Astrocyte (in vitro differentiated cells and primary cell): ENCODE measurements at places on chromosomes 3 and 15.

- no peaks in the 10 kb centered on the region for H3K27me3 ChIP-seq
- peaks cover 6% of the 10 kb centered on the region for H3K4me1 ChIP-seq
- no peak overlapping the region for H3K4me3 ChIP-seq
- H3K27ac ChIP-seq, result peak overlapping the region; percentile 27
- no peaks in the 10 kb centered on the region for H3K36me3 ChIP-seq
These were observed 161.2 kb upstream of the TMCO5A start for GRCh38 chr15:37773111-37773860.

- no peak for DNase-seq
- no peaks in the 10 kb centered on the region for H3K36me3 ChIP-seq
These were observed 11.6 kb downstream of the FAM162A start for GRCh38 chr3:122395582-122395981.

DNA sequence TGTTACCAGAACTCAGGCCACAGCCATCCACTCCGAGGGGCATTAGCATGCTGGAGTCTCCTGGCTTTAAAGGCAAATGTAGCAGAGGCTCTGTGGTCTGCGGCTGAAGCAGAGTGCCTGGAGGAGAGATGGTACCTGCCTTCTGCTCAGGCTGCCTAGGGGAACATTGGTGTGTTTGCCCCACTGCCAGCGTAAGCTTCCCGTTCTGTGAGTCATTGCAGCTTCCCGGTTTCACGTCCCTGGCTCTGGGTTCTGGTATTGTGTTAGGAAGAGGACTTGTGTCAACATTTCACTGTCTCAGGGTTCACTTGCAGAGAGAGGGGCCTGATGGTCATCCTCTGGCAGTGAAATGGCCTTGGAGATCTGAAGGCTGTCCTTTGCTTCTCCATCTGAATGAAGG is 1.8 kb downstream of the GASK1A start:
- no peak overlapping the region for H3K4me3 ChIP-seq
- H3K27me3 ChIP-seq, result peaks cover 25% of the 10 kb centered on the region
- DNase-seq, result no peak
- H3K27ac ChIP-seq, result no peak overlapping the region
- H3K36me3 ChIP-seq, result no peaks in the 10 kb centered on the region

GRCh38 chr15:89728254-89728653 is 22.8 kb downstream of the MESP1 start:
- no peak overlapping the region for H3K27ac ChIP-seq
- no peaks in the 10 kb centered on the region for H3K36me3 ChIP-seq
- peaks cover 20% of the 10 kb centered on the region for H3K27me3 ChIP-seq

DNA sequence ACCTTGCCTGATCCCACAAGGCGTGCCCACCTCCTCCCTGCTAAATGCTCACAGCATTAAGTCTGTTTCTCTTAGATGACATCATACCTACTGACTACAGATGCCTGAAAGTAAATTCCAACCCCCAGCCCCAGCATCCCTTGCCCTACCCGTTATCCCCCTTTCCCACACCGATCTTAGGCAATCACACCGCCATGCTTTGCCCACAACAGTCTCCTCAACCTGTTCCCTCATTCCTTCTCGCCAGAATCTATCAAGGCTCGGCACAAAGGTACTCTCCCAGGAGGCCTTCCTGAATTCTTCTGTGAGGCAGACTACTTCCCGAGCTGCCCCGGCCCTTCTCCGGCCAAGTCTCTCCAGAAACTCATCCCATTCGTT is 789 bp upstream of the SEC61A1 start:
- H3K4me1 ChIP-seq, result peaks cover 34% of the 10 kb centered on the region
- DNase-seq, result peak; percentile 26
- H3K27ac ChIP-seq, result peak overlapping the region; percentile 88

DNA sequence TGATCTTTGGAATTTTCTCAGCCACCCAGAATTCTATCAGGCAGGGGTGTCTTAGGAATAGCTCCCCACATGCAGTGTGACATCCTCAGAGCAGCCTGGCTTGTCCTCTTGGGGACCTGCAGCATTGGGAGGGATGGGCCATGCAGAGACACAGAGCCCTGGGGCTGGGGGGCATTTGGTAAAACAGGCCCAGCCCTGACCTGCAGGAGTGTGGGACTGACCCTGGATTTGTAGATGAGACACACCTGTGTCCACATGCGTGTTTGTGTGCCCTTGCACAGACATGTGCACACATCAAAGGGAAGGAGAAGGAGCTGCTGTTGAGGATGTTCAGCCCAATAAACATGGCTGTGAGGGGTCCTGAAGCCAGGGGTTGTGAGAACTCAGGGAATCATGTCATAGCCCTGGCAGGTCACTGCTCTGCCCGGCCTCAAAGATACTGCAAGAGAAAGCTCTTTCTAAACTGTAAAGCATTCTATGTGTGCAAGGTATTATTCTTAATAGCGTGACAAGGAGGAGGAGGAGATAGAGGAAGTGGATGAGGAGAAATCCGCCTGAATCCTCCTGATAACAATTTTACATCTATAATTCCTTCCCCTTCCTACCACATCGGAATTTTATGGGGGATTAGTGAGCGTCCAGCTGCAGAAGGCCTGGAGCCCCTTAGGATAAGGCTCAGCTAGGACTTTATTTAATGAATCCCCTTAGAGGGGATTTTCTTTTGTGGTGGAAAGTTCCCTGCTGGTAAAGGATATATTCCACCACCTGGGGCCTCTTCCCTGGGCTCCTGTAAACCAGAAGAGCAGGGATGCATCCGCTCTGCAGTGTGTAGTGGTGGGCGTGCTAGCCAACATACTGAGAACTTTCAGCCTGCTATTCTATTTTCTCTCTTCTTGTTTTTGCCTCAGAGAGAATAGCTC is 245.5 kb downstream of the EPHB1 start:
- no peaks in the 10 kb centered on the region for H3K36me3 ChIP-seq
- H3K27me3 ChIP-seq, result no peaks in the 10 kb centered on the region
- no peak overlapping the region for H3K27ac ChIP-seq
- H3K4me1 ChIP-seq, result no peaks in the 10 kb centered on the region

DNA sequence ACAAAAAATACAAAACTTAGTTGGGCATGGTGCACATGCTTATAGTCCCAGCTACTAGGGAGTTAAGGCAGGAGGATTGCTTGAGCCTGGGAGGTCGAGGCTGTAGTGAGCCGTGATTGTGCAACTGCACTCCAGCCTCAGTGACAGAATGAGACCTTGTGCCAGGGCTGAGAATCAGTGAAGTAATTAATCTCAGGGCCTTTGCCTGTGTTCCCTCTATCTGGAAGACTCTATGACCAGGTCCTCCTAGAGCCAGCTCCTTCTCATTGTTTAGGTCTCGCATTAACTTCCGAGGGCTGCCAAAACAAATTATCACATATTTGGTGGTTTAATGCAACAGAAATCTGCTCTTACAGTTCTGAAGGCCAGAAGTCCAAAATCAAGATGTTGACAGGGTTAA is 41.4 kb upstream of the FLNB start:
- H3K27me3 ChIP-seq, result no peaks in the 10 kb centered on the region
- H3K4me3 ChIP-seq, result no peak overlapping the region
- H3K4me1 ChIP-seq, result peaks cover 14% of the 10 kb centered on the region

DNA sequence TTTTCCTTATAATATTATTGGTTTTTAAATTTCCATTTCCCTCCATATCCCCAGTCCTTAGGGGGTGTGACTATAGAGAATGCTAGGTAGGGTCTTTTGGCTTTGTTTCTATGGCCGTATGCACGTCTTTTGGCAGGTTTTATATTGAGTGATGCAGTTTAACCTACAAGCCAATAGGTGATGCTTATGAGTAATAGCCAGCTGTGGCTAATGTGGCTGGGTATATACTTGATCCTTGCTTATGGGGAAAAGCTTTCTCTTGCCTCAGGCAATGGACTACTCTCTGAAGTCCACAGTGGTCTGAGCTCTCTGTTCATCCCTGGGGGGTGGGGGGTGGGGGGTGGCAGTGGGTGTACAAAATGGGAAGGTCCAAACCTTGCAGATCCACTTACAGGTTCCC is 223.9 kb downstream of the MFSD1 start:
- no peak overlapping the region for H3K27ac ChIP-seq
- H3K27me3 ChIP-seq, result no peaks in the 10 kb centered on the region

- H3K4me1 ChIP-seq, result peaks cover 27% of the 10 kb centered on the region
- peak overlapping the region; percentile 74 for H3K4me3 ChIP-seq
- peak overlapping the region; percentile 35 for H3K27ac ChIP-seq
- H3K36me3 ChIP-seq, result no peaks in the 10 kb centered on the region
These were observed 826 bp downstream of the SHC4 start for GRCh38 chr15:48962662-48963523.

DNA sequence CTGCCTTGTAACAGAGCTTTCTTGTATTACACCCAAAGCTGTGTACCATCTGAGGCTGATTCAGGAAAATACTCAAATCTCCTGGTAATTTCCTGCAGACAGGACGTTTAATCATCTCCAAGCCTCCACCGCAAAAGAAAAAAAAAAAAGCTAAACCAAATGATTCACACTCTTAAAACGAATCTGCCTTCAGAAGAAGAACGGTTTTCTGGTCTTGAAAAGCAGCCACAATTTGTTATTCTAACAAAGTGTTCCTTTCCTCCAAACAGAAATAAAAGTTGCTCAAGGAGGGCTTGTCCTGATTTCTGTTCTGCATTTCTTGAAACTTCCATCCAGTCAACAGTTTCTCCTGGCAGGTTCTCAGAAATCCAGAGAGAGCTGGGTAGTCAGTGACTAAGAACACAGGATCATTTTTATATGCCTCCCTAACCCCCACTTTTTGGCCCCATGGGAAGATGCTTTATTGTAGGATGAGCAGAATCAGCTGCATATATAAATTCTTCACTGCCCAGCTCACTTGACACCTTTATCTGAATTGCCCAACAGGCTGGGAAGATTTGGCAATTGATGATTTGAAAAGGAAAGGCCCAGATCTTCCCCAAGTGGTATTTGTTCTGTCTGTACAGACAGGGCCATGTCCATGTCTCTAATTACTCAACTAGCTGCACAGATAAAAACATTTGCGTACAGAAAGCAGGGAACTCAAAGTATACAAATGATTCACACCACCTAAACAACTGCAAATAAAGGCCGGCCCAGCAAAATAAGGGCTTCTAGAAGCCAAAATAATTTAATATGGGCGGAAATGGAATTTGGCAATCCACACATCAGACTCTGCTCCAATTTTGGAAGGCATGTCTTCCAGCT is 41.0 kb upstream of the PRICKLE2 start:
- H3K27me3 ChIP-seq, result no peaks in the 10 kb centered on the region
- H3K36me3 ChIP-seq, result peaks cover 3% of the 10 kb centered on the region
- H3K4me1 ChIP-seq, result peaks cover 43% of the 10 kb centered on the region
- H3K4me3 ChIP-seq, result peak overlapping the region; percentile 79
- H3K27ac ChIP-seq, result peak overlapping the region; percentile 93

GRCh38 chr3:152123457-152123856 is 145.3 kb upstream of the MBNL1 start:
- no peak overlapping the region for H3K4me3 ChIP-seq
- H3K27me3 ChIP-seq, result no peaks in the 10 kb centered on the region
- no peak for DNase-seq
- H3K27ac ChIP-seq, result no peak overlapping the region
